HT-29 (cell line): ENCODE measurements at places on chromosomes 4 and X.

DNA sequence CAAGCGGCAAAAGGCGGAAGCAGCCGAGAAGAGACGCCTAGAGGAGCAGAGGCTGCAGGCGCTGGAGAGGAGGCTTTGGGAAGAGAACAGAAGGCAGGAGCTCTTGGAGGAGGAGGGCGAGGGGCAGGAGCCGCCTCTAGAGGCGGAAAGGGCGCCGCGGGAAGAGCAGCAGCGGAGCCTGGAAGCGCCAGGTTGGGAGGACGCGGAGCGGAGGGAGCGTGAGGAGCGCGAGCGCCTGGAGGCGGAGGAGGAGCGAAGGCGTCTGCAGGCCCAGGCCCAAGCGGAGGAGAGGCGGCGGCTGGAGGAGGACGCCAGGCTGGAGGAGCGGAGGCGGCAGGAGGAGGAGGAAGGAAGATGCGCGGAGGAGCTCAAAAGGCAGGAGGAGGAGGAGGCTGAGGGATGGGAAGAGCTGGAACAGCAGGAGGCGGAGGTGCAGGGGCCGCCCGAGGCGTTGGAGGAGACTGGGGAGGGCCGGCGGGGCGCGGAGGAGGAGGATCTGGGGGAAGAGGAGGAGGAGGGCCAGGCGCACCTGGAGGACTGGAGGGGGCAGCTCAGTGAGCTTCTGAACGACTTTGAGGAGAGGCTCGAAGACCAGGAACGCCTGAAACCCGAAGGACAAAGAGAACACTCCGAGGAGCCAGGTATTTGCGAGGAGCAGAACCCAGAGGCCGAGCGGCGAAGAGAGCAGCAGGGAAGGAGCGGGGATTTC lies 72.9 kb downstream of the AASDH start:
- DNase-seq, result no peak

- no peak for DNase-seq
These were observed 8.4 kb upstream of the MTNR1A start for GRCh38 chr4:186563761-186564160.

DNA sequence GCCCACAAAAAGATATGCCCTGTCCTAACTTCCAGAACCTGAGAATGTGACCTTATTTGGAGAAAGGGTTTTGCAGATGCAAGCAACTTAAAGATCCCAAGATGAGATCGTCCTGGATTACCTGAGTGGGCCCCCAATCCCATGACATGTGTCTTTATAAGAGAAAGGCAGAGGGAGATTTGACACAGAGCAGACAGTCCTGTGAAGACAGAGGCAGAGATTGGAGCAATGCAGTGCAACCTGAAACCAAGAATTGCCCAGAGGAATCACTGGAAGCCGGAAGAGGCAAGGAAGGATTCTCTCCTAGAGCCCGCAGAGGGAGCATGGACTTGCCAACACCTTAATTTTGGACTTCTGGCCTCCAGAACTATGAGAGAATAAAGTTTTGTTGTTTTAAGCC lies 171.5 kb downstream of the SMIM20 start:
- DNase-seq, result no peak

GRCh38 chr4:23855912-23856605 lies 33.8 kb downstream of the PPARGC1A start:
- DNase-seq, result no peak

GRCh38 chr4:140612357-140612756 lies 43.6 kb upstream of the UCP1 start:
- no peak for DNase-seq

DNA sequence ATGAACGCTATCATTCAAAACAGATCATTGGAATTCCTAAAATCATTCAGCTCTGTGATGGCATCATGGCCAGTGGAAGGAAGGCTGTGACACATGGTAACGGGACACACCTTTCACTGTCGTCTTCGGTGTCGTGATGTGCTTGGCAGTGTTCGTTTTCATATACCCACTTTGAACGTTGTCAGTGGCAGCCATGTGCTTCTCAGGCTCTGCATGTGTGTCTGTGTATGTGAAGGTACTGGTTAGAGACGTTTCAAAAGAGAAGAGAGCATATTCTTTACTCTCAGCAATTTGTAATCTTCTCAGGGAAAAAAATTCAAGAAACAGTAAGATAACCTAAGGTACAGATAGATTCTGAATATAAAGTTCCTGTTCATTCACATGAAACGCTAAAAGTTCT lies 70.6 kb upstream of the MSANTD1 start:
- no peak for DNase-seq

- no peak for DNase-seq
These were observed 421.5 kb upstream of the GNPDA2 start for GRCh38 chr4:45147866-45148265.

GRCh38 chrX:130645955-130646583 lies 244.3 kb downstream of the RBMX2 start:
- no peak for DNase-seq
